ENCODE measurements at places on chromosomes 1 and 21.
A peak's percentile ranks its signal among the peaks of the same experiment; 100 is the strongest.

DNA sequence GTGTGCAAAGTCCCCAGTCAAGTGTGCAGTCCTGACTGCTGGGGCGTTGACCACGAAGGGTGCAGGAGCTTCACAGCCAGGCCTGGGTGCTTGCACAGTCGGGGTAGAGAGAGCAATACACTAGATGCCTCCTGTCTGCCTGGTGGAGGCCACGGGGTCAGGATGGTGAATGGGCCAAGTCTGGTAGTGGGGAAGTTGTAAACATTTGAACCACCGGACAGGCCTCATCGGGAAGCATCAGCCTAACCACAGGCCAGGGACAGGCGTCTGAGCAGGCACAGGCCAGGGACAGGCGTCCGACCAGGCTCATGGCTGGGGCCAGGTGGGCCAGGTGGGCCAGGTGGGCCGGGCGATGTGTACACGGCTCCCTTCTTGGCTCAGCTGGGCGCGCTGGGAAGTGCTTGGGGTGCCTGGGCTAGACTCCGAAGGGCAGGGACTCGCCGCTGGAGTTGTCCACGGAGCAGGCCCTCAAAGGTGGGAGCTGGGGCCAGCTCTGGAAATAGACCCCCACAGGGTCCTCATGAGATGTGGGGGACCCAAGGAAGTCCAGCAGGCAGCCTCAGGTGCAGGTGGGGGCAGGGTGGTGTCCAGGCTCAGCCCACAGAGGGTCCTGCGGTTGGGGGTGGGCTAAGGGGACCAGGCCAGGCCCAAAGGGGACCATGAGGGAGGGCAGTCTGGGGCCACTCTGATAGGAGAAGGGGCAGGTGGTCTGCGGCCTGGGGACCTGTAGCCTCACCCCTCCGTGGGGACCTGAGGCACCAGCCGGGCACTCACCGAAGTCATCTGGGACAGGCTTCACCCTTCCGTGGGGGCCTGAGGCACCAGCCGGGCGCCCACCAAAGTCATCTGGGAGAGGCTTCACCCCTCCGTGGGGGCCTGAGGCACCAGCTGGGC, 15.0 kb downstream of the COL6A1 start:
- DNase-seq, result no peak

DNA sequence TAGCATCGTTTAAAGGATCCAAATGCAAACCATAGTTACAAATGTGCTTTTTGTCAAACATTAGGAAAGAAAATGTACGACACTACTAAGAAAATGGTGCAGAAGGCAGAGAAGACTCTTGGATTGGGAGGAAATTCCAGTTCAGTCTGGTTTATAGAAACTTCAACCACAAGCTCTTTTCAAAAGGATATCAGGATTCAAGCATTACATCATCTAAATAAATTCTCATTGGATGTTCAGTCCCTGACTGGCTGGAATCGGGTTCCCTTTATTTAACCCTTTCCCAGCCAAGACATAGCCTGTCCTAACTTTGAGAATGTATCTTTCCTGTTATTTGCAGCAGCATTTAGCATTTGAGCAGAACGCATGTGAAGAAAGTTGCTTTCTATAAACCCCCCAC, 184.6 kb downstream of the LMO4 start:
- DNase-seq, result no peak

DNA sequence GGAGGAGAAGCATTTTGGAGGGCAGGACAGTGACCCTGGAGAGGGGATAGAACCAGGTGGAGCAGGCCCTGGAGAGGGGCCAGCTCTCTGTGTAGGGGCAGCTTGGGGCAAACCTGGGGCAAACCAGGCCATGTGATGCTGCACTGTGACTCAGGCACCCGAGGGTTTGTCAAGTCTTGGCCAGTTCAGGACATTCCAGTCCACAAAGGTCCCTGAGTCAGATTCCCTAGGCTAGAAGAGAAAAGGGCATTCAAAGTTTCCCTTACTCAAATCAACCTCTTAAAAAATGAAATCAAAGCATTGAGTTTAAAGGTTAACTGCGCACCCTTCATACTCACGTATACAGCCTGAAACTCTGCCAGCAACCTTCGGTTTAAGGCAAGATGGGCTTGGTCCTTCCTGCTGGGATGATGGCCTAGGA, 25.2 kb upstream of the PLA2G2C start:
- DNase-seq, result no peak

- DNase-seq, result no peak
Observed at GRCh38 chr1:3035563-3036446, 14.5 kb downstream of the ACTRT2 start.

DNA sequence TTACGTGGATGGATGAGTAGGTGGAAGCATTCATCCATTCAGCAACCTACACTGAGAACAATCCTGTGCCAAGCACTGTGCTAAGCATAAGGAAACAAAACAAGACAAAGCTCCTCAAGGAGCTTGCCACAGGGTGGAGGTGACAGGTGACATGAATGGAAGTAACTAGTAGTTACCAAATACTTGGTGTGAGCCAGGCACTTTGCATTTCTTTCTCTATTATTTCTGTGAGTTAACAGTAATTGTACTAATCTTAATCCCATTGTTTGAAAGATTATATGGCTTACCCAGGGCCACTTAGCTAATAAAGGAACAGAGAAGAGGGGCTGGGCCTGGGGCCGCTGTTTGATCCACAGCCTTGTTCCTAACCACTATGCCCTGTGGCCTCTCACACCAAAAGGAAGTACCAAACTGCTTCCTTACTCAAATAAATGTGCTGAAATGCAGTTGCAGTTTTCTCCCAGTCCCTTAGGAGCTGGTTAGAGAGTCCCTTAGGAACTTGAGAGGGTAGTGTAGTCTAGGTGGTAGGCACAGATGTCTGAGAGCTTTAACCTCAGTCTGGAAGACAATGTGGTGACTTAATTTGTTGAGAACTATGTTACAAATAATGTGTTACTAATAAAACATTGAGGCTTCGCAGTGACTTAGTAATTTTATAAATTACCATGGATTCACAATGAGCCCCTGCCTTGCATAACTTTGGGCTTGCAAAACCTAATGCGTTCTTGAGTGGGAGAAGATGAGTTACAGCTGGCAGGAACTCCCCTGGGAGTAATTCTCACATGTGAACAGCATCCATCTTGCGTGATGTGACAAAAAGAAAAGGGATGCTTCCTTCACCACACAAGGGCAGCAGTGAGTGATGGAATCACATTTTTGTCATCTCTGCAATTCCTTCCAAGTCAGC, 69.8 kb downstream of the MPZL1 start:
- DNase-seq, result no peak

DNA sequence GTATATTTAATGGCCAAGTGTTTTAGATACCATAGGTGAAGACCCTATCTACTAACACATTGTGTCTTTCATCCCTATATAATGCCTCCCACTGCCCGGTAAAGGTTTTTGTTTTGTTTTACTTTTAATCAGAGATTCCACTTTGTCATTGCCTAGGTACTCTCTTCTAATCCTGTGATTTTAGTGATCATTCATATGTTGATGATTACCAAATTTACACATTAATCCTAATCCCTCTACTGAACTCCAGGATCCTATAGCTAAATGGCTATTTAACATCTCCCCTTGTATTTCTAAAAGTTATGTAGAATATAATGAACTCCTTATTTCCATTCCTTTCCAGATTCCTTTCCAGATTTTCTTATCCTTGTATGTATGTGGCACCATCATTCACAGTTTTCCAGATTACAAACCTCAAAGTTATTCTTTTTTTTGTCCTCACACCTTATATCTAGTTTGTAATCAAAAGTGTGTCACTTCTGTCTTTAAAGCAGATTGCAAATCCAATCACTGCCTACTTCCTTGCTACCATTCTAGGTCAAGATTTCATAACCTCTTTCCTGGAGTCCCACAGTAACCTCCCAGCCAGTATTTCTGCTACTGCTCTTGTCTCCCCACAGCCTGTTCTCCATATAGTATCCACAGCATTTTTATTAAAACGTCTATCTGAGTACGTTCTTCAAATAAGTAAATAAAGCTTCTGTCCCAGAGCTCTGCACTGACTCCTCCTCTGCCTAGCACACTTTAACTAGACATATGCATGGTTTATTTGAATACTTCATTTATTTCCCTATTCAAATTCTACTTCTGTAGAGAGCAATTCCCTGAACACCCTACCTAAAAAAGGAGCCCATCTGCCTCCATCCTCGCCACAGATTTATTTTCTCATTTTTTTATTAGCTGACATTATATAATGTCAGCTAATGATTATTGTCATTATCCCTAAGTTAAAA, 157.8 kb downstream of the KCNT2 start:
- DNase-seq, result no peak

DNA sequence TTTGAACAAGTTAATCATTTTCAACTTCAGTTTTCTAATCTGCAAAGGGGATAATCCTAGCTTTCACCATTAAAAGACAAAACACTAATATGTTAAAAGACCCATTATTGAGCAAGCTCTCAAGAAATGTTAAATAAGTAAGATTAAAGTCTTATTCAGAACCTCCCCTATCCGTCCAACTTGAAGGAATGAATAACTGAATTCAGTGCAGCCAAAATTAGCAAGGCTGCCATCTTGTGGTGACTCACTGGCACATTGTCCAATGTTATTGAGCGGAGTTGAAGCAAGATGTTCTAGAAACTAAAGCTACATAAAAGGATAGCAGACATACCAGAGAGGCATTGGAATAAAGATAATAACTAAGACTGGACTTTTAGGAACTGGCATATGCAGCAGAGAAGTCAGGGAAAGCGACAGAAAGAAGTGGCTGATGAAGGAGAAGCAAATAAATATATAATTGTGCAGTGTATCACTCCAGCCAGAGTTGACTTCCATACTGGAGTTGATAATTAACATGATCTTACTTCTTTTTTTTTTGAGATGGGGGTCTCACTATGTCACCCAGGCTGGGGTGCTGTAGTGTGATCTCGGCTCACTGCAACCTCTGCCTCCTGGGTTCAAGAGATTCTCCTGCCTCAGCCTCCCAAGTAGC, 8.2 kb upstream of the CAP1 start:
- peak; percentile 31 for DNase-seq

DNA sequence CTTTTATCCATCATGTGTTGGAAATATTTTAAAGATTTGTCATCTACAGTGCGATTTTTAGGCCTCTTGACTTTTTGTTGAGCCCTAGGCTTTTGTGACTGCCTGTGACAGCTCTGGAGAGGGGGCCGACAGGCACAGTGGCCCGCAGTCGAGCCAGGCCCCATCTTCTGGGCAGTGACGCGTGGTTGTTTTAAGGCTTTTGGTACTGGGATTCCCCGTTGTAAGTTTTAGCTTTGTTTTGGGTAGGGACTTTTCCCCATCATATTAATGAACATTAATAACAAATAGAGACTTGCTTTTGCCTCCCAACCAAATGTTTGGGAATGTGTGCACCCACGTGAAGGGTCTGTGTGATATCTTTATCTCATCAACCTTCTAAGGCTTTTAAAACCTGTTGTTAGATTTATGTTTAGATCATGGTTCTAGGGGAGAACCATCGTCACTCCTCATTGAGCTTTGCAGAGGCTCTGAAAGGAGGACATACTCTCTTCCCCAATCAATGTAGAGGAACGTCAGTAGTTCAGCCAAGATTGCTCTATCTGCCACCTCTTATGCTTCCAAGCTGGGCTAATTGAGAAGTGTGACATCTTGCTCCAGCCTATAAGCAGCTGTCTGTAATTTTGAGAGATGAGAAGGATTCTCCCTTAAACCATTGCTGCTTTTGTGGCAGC, 34.6 kb downstream of the MAPKAPK2 start:
- no peak for DNase-seq

DNA sequence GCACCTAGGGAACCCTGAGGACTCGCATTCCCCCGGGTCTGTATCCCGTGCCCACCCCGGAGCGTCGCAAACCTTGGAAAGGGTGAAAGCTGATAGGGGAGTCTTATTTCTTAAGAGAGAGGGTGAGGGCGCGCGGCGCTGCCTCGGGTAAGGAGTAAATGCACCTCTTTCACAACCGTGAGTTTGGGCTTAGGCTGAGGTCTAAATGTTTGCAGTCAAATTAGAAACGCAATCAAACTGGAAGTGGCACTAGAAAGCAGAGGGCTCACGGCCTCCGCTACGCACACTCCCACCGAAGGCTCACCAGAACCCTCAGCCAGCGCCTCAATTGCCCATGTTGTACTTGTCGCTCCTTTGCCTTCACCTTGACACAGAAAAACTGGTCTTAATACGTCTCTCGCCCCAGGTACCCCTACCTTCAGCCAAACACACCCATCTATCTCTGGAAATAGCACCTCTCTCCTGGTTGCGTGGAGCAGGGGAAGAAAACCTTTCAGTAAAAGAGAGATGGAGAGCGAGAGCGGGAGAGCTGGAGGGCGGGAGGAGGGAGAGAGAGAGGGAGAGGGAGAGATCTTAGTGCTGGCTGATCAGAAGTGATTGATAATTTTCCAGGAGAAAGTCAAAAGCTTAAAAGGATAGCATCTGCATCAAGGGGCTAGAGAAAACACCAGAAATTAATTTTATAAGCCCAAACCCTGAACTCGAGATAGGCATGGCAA, 1.7 kb upstream of the HLX start:
- DNase-seq, result no peak

DNA sequence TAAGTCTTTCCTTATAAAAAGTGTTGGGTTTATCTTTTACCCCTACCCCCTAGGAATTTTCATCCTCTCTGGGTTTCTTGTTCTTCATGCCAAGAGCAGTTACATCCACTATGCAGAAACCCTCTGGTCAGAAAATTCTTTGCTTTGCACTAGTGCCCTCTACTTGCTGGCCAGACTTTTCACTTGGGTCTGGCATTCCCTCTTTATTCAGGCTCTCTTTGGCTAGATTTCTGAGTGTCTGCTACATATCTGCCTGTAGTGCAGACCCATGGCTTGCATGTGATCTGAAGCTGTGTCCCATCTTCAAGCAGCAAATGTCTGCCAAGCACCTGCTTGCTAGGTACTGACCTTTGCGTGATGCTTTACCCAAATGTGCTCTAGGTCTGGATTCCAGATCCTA, 237.0 kb downstream of the GPATCH2 start:
- DNase-seq, result no peak

DNA sequence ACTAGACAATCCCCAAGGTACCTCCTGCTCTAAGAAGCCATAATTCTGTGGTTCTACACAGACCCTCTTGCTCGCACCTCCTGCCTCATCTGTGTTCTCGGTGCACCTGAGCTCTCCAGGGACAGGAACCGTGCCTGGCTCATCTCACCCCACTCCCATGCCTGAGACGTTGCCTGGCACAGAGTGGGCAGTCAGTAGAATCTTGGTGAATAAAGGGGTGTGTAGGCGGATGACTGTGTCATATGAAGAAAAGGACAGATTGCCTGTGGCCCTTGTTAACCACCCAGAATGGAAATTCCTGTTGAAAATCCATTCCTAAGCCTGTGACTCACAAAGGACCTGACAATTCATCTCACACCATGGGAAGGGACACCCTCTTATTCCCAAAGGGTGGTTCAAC, 92.9 kb downstream of the KCNN3 start:
- DNase-seq, result no peak

DNA sequence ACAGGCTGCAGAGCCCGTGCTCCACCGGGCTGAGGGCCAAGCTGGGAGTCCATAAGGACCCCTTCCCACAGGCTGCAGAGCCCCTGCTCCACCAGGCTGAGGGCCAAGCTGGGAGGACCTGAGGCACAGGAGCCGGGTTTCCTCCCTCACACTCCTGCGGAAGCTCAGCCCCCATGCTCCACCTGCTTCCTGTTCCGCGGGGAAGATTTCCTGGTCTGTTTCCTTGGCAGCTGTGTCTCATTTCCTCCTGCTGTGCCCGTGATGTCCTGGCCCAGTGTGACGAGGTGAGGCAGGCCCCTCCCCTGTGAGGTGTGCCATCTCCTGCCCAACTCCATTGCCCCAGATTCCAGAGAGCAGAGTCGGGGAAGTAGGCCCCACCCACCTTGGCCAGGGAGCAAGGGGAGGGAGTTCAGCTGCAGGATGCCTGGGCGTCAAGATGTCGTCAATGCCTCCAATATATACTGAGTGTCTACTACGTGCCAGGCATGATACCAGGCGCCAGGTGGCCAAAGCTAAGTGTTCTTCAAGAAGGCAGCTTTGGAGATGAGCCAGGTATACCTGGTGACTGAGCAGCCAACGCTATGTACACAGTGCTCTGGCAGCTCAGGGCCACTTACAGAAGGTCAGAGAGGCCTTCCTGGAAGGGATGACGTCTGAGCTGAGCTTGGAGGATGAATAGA, 58.8 kb downstream of the NAV1 start:
- DNase-seq, result no peak

Data from T follicular helper cell (primary cell).